ENCODE measurements at places on chromosomes 3 and 15.

DNA sequence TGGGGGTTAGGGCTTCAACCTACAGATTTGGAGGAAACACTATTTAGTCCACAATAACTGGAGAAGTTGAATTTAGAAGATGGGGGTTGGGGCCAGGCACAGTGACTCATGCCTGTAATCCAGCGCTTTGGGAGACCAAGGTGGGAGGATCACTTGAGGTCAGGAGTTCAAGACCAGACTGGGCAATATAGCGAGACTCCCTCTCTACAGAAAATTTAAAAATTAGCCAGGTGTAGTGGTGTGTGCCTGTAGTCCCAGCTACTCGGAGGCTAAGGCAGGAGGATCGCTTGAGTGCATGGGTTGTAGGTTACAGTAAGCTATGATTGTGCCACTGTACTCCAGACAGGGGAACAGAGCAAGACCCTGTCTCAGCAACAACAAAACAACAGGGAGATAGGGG is 5.0 kb upstream of the DYNLT2B start:
- no peak for DNase-seq

GRCh38 chr3:58573640-58574039 is 3.6 kb downstream of the FAM107A start:
- DNase-seq, result peak; percentile 57

- no peak for DNase-seq
Measured at GRCh38 chr15:101810456-101810855, 1.5 kb upstream of the OR4F15 start.

DNA sequence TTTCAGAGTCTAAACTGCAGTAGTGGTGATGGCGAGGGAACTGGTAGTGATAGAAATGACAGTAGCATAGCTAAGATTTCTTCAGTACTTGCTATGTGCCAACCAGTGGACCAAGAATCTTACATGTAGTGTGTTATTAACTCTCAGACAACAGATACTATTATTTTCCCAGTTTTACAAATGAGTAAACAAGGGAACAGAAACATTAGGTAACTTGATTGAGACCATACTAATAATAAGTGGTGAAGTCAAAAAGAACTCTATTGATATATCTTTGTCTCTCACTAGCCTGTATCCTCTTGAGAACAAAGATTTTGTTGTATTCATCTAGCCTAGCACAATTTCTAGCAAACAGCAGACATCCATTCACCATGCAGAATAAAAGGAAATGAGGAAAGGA is 250.1 kb downstream of the ZBTB20 start:
- no peak for DNase-seq

GRCh38 chr3:165852711-165853110 is 15.5 kb upstream of the BCHE start:
- no peak for DNase-seq

- DNase-seq, result no peak
Measured at GRCh38 chr3:124256599-124256998, 264.7 kb upstream of the ROPN1 start.

- DNase-seq, result no peak
Measured at GRCh38 chr3:173529062-173529711, 131.6 kb downstream of the NLGN1 start.

DNA sequence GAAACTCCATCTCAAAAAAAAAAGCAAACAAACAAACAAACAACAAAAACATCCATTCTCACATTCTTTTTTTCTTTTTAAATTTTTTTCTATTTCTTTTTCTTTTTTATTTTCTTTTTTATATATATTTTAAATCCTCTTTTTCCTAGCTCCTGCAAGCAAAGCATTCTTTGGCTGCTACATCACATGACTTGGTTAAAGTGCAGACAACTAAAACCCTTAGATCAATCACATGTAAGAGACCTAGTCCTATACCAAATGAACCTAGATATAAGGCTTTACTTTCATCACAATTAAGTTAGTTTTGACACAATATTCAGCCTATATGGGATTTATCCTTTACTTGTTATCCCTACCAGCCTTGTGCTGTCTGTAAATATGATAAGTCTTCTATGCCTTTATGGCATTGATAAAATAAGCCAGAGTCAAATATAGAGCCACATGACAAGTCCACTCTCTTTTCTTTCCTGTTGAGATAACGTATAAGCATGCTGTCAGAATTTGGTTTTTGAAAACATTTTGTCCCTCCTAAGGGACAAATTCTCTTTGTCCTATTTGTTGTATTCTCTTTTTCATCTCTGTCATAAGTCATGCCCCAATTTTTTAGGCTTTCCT is 11.3 kb downstream of the UBR1 start:
- no peak for DNase-seq

GRCh38 chr15:38323895-38324294 is 71.3 kb downstream of the SPRED1 start:
- DNase-seq, result no peak

All from fibroblast of gingiva (primary cell).